ENCODE measurements at places on chromosomes 7 and 10.

- no peak for DNase-seq
Observed at GRCh38 chr7:1885465-1886226, 215.6 kb downstream of the ELFN1 start.

DNA sequence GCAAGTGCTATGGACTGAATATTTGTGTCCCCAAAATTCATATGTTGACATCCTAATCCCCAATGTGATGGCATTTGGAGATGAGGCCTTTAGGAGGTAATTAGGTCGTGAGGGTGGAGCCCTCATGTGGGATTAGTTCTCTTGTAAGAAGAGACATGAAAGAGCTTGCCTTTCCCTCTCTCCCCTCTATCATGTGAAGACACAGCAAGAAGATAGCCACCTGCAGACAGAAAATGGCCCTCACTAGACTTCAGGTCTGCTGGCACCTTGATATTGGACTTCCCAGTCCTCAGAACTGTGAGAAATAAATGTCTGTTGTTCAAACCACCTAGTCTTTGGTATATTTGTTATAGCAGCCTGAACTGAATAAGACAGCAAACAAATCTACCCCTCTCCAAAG, 75.1 kb upstream of the TBX20 start:
- no peak for DNase-seq

DNA sequence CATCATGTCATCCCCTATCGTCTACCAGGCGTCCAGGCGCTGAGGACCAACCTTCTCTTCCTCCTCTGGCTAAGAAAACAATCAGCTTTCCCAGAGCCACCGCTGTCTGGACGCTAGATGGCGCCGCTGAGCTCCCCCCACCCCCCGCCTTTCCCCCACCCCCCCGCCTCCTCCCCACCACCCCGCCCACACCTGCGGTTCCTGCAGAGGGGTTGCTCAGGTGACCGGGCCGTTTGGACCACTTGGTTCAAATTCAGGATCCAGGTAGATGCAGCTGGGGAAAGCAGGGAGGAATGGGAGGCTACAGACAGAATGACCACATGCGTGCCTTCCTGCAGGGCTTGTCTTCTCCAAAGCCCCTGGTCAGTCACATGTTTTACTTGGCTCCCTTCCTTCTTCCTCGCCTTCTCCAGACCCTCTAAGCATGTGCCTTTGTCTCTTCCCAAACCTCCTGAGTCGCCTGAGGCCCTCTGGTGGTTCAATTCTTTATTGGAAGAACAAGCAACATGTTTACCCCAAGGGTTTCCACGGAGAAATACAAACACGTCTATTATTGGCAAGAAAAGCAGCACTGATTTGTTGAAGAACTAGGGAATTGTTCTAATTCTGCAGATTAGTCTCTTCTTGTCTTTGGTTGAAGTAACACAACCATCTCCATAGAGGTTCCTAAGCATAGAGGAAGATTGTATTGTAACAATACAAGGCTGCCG, 24.7 kb downstream of the AOC1 start:
- DNase-seq = peak; percentile 64

- DNase-seq = no peak
Observed at GRCh38 chr7:156515911-156516790, 124.4 kb upstream of the RNF32 start.

- peak; percentile 80 for DNase-seq
Observed at GRCh38 chr10:119652361-119652730, 1.2 kb downstream of the BAG3 start.

- DNase-seq = peak; percentile 58
Observed at GRCh38 chr10:15121707-15122106, 24.6 kb downstream of the RPP38 start.

DNA sequence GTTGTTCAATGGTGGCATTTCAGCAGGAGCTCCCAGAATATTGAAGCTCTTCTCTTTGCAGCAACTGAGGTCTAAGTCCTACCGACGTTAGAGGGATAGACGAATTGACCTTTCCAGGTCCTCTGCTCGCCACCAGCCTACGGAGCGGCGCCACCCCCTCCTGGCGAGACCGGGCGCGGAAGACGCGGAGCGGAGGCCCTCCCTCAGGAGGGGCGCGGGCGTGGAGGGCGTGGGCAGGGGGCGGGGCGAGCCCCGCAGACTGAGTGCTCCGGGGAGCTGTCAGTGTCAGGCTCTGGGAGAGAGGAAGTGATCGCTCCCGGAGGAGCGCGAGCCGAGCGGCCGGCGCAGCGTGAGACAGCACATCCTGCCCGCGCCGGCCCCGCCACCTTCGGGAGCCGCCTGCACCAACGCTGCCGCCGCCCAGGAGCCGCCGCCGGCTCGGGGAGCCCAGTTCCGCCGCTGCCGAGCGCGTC, at the start of gene DYNC1I1:
Gene DYNC1I1, plus strand, starts transcription at position 257 of the 473 bp plus-strand sequence. CDS start 32,176 bp downstream, outside the sequence.
- peak; percentile 62 for DNase-seq

DNA sequence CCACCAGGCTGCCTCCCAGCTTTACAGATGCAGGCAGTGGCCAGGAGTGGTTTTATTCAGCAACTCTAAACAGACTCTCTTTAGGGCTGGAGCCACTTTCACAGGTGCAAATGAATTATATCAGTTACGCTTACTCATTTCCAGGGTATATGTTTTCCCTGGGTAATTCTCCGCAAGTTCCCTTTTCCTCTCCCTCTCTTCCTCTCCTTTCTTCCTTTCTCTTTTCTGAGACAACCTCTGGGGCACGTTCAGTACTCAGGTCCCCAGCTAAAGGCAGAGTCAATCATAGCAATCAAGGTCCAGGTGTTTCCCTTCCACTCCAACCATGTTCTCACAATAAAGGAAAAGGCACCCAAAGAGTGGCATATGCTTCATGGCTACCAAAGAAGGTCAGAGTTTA, 41.3 kb downstream of the PDLIM1 start:
- DNase-seq = no peak

DNA sequence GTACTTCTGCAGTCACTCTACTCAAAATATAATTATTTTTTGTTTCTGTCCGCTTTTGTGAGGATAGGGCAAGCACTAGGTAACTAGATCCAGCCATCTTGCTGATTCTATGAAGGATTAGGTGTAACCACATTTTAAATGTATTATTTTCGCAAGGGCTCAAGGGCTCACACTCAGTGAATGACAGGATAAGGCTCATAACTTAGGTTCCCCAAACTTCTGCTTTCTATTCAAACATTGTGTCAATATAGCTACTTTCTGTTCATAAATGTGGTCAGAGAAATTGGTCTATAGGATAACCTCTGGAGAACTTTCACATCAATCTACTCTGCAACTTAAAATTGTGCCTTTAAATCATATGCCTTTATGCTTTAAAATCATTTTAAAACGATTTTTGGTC, 1141.2 kb downstream of the SORCS1 start:
- no peak for DNase-seq

DNA sequence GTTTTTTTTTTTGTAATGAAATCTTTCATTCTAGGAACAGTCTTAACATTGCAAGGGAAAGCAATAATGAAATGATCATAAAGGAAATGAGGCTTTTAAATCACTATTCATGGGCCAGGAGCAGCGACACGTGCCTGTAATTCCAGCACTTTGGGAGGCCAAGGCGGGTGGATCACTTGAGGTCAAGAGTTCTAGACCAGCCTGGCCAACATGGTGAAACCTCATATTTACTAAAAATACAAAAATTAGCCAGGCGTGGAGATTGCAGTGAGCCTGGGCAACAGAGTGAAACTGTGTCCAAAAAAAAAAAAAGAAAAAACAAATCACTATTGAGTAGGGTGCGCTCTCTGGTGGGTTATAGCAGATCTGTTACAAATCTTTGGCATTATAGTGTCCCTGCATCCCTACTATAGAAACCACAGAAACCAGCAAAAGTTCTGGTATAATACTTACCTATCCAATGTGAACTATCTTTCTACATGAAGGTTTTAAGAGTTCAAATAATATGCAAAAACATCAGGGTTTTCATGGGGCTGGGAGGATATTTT, 72.1 kb downstream of the GLI3 start:
- DNase-seq = no peak

- DNase-seq = no peak
Observed at GRCh38 chr7:125033506-125033905, 103.9 kb upstream of the POT1 start.

- peak; percentile 80 for DNase-seq
Observed at GRCh38 chr10:70052462-70053217, at the start of gene MACROH2A2. Gene MACROH2A2 (plus strand): TSS chr10:70052846. CDS start chr10:70075659, 22,813 bp downstream.

- no peak for DNase-seq
Observed at GRCh38 chr7:70944516-70944915, 187.4 kb upstream of the GALNT17 start.

- peak; percentile 77 for DNase-seq
Observed at GRCh38 chr10:132667342-132668047, 118.5 kb downstream of the NKX6-2 start.

- DNase-seq = no peak
Observed at GRCh38 chr10:6748029-6748428, 168.0 kb upstream of the PRKCQ start.

GRCh38 chr7:41574377-41574776, 128.5 kb downstream of the INHBA start:
- peak; percentile 81 for DNase-seq

DNA sequence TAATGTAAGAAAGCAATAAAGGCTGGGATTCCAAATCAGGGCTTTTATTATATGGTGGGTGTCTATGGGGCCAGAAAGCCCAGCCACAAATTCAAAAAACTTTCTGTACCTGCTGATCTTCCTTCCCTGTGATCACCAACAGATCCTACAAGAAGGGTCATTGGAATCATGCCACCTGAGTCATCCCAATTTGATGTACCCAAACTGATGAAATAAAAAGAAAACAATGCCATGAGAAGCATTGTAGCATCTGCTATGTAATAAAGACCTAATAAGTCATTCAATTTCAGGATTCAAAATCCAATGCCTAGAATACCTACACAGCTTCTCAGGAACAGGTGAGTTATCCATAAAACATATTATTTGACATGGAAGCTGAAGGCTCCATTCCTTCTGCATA, 228.8 kb downstream of the DKK1 start:
- DNase-seq = no peak

GRCh38 chr7:105639667-105640493, 58.6 kb upstream of the EFCAB10 start:
- no peak for DNase-seq

GRCh38 chr7:123070702-123071286, 75.3 kb upstream of the TAS2R16 start:
- DNase-seq = peak; percentile 20

- DNase-seq = no peak
Observed at GRCh38 chr10:47317251-47317650, 5.0 kb upstream of the GDF2 start.

GRCh38 chr10:97744405-97745035, 7.6 kb downstream of the ZFYVE27 start:
- no peak for DNase-seq

DNA sequence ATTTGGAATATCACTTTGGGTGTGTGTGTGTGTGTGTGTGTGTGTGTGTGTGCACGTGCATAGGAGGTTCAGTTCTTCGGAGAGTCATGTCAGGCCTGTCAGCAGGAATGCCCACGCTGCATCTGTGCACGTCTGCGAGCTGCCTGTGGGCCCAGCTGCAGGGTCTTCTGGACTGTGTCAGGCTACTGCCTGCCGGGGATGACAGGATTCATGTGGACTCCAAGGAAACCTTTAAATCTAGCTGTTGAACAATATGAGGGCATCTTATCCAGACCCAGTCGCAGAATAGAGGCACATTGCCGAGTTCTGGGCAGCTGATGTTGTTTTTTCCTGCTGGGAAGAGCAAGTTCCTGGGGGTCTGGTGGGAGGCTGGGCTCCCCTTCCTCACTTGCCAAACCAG, 19.0 kb downstream of the AQP1 start:
- no peak for DNase-seq

DNA sequence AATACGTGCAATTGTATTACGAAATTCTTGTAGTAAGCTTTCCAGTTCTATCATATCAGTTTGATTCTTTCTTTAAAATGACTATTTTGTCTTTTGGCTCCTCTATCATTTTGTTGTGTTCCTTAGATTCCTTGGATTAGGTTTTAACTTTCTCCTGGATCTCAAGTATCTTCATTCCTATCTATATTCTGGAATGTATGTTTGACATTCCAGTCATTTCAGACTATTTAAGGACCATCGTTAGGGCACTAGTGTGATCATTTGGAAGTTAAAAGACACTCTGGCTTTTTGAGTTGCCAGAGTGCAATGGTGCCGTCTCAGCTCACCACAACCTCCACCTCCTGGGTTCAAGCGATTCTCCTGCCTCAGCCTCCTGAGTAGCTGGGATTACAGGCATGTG, 45.7 kb upstream of the SFTPD start:
- DNase-seq = no peak

DNA sequence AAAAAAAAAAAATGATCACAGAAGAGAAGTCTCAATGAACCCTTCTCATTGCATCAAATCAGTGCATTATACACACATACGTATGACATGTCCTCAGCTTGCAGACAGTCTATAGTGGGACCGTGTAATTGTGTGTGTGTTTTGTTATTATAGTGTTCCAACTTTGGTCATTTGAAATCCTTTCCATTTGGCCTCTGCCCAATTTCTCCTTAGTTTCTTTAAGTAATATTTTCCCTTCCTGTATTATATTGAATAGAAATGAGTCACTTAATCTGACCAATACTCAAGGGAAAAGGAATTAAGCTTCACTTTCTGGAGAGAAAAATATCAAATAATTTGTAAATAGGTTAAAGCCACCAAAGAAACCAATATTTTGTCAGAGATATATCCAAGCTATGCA, 415.5 kb upstream of the SORCS1 start:
- no peak for DNase-seq

- DNase-seq = no peak
Observed at GRCh38 chr7:51290702-51291540, 25.7 kb downstream of the COBL start.

DNA sequence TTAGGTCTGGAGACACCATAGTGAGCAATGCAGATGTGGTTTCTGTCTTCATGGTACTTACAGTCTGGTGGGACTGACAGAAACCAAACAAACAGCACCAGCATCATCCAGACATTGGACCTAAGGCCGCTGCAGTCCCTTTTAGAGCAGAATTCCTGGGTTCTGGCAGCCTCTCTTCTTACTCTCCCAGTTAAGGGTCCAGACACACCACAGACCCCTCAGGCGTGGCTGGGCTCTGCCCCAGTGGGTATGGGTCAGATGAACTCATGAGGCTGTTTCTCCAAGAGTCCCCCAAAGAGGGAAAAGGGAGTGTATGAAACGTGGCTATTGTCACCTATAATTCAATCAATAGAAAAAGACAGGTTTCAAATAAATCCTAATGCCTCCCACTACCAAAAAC, 31.3 kb downstream of the PRLHR start:
- DNase-seq = no peak

- no peak for DNase-seq
Observed at GRCh38 chr10:10438335-10439100, 579.2 kb upstream of the CELF2 start.

- DNase-seq = no peak
Observed at GRCh38 chr10:119205894-119206602, 1.3 kb upstream of the GRK5 start.

All from iris pigment epithelial cell (primary cell).